Activated T-cell treated with anti-CD3 and anti-CD28 coated beads for 24 hours (primary cell): ENCODE measurements at places on chromosomes 5 and 9.

DNA sequence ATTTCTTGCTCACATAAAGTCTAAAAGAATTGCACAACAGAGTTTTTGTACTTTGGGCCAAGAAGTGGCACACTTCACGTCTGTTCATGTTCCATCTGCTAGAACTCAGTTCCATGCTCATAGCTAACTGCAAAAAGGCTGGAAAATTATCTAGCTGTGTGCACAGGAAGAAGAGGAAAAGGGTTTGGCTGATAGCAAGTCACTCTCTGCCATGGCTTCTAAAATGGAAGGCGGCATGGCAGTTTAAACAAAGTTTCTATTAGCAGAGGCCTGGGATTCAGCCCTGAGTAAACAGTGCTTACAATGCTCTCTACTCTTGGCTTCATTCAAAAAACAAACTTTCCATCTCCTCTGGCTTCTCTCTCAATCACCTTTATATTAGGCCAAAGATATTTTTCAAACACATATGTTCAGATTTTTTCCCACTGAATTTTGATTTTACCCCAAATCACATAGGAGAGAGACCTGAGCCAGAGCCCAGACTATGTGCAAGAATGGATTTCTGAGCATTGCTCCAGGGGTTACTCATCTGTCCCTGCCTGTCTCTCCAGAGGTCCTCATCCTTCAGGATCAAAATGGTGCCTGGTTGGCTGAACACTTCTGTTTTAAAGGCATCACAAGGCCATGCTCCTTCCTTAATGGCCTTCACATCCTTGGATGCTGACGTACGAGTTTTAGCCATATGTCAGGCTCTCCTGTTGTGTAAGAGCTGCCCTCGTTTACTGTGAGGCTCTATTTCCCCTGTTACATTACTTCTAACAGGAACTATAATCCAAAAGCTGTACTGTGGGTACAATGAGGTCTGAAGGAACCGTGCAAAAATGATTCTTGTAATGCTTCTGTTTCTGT is 226.6 kb downstream of the SAXO1 start:
- DNase-seq = no peak

DNA sequence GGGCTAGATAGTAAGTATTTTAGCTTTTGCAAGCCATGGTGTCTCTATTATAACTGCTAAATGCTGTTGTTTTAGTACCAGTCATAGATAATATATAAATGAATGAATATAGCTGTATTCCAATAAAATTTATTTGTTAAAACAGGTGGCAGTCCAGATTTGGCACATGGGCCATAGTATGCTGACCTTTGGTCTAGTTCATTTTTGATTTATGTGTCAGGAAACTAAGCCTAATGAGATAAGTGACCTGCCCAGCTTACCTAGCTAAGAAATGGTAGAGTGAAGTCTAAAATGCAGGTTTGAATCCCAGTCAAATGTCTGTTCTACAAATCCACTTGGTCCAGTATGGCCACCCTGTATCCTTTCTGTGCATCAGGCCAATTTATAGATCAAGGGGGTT is 139.3 kb downstream of the ALDH1A1 start:
- DNase-seq = no peak

DNA sequence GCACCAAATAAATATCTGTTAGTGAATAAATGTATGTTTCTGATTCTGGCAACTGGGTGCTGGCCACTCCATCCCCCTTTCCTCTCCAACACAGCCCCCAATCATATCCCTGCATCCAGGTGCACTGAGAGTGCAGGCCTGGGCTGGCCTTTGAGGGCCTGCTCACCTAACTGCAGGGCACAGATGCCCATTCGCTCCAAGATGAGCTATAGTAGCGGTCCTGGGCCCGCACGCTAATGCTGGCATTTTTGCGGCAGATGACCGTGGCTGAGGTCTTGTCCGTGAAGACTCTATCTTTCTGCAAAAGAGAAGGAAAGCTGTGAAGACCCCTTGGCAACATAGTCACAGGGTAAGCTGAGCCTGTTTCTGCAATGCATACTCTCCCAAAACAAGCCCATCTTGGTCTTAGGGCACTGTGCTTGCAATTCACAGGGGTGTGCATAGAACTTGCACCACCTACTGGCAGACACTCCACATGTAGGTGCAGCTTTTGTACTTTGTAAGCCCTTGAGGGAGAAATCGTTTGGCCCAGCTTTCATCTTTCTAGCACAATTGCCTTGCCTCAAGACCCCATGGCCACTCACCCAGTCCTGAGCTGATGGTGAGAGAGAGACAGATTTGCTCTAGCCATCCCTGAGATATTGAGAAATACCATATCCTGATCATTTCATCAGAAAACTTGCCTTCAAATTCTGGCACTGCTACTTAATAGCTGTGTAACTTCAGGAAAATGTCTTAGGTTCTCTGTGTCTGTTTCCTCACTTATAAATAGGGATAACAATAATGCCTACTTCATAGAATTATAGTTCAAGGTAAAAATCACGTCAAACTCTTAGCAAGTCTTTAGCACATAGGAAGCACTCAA is 13.5 kb downstream of the IL12B start:
- peak; percentile 33 for DNase-seq

DNA sequence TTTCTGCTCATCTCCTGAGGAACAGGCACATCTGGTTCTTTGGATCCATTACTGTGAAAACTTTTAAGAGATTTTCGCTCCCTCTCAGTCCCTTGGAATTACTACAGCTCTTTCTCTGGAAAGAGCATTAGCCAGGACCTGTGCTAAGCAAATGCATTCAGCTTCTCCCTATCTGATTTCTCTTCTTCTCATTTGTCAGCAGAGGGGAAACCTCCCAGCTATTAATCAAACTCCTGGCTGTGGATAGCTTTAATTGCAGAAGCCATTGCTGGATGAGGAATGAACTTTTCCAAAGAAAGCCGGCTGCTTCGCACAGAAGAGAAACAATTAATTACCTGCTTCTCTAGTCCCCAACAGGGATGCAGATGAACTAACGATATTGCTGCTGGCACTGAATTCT is 37.9 kb downstream of the TLR4 start:
- DNase-seq = no peak

GRCh38 chr5:163565492-163565891 is 60.1 kb downstream of the MAT2B start:
- no peak for DNase-seq

DNA sequence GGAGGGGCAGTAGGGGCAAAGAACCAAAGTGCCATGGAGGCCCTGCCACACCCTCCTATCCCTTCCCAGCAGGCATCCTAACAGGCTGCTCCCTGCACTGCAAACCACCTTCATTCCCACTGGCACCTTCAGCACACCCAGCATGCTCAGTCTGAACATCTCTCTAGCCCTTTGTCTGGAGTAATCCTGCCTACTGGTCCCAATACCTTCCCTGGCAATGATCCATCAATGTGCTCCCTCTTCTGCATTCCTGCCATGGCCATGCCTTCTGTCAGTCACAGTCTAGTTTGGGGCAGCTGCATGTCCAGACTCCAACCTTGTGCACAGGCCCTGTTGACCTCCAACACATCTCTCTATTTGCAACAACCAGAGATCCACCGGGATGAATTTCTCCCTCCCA is 4.9 kb downstream of the MACROH2A1 start:
- no peak for DNase-seq

- DNase-seq = no peak
These were observed 99.9 kb upstream of the TLE4 start for GRCh38 chr9:79471580-79472543.

DNA sequence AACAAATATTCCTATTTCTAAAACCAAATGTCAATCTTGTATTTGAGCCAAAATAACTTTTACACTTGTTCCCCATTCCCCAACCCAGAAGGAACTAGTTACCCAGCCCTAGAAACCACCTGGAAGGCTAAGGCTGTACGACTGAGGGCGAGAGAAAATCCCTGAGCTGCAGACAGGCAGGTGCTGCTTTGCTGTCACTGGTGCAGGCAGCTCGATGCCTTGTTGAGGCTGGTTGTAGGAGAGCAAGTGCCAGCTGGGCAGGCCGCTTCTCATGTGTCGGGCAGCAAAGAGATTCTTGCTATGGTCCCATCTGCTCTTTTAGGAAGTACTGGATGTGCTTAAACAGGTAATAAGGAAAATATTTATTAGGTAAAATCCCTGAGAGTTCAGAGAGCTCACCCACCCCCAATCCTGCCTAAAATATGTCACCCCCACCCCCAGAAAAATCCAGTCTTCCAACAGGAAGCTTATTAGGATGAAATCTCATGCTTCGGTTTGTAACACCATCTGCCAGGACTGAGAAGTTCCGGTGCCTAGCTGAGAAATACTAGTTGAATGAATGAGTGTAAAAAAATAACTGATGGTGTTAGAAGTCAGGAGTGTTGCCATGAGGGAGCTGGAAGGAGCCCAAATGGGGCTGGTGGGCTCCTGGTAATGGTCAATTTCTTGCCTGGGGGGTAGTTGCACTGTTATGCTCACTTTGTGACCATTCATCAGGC is 91.1 kb upstream of the DMRT1 start:
- DNase-seq = no peak

GRCh38 chr9:124332361-124333202 is 74.8 kb downstream of the NEK6 start:
- no peak for DNase-seq

DNA sequence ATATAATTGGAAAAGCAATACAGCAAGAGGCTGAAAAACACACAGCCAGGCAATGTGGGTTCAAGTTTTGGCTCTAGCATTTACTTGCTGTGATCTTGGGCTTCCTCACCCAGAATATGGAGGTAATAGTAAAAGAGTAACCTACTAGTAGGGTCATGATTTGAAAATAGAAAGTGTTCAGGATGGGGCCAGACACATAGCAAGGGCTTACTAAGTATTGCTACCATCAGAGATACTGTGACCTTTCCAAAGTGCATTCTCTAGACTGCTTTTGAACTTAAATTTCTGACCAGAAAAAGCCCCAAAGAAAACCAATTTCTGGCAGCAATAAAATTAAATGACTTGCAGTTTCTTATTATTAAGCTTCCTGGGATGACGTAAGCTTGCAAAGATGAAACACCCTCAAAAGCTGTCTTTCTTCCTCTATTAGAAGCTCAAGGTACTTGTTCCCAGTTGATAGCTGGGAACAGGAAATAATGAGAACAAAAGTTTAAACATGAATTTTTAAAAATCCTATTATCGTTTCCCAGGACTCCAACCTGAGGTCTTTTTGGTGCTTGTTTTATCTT is 20.3 kb downstream of the SLC45A2 start:
- no peak for DNase-seq

- no peak for DNase-seq
These were observed 9.3 kb upstream of the ZCCHC9 start for GRCh38 chr5:81292130-81292529.

DNA sequence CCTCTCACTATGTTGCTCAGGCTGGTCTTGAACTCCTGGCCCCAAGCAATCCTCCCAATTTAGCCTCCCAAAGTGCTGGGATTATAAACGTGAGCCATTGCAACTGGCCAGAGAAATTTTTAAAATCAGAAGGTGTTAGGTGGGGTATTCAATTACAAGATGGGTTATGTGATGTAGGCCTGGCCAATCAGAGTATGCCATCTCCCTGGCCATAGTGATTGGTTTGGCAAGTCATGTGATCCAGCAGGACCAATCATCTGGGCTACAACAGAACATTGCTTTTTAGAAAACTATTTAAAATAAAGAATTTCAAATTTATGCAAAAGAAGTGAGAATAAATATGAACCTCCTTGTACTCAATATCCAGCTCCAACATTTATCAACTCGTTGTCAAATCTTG is 22.4 kb downstream of the NMRK1 start:
- no peak for DNase-seq

DNA sequence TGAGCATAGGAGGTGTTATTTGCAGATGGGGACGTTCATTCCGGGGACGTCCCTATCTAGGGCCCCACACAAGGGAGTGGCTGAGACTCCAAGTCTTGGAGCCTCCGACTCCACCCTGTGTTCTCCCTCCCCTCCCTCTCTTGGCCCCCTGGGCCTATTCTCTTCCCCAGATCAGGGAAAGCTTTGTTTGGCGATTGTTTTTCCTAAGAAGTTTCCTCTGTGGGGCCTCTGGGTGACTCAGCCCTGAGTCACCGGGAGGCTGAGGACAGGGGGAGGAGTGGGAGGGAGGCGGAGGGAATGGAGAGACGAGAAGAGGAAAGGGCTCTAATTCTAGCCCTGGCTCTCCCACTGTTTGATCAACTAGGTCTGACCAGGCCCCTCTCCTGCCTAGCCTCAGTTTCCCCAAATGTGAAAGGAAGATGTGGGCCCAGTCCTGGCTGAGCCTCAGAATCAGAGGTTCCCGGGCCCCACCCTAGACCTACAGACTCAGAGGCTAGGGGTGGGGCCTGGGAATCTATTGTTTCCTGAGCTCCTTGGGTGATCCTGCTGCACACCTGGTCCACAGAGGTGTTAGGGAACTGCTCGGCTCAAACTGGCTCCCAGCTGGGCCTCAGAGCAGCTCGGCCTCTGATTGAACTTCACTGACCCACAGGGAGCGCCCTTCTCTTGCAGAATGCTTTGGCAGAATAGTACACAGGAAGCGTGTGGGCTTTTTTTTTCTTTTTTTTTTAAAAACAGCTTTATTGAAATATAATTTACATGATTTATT is 19.2 kb downstream of the GSN start:
- DNase-seq = no peak

DNA sequence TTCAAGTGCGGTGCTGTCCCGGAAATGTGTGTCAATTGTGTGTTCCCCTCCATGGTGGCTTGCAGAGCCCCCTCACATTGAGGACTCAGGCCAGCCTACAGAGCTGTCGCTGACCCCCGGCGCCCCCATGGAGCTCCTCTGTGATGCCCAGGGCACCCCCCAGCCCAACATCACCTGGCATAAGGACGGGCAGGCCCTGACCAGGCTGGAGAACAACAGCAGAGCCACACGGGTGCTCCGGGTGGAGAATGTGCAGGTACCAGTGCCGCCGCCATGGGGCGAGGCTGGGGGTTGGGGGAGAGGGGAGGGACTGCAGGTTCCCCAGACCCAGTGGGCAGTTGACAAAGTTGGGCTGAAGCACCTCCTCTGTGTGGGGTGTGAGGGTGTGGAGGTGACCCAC is 50.4 kb upstream of the ASS1 start:
- no peak for DNase-seq

- DNase-seq = no peak
These were observed 86.5 kb downstream of the EGFLAM start for GRCh38 chr5:38344891-38345290.

GRCh38 chr5:76960004-76960625 is 7.3 kb downstream of the CRHBP start:
- DNase-seq = no peak

GRCh38 chr5:22892441-22892840 is 39.3 kb upstream of the CDH12 start:
- no peak for DNase-seq

- DNase-seq = no peak
These were observed 14.8 kb downstream of the ETF1 start for GRCh38 chr5:138528208-138528607.

DNA sequence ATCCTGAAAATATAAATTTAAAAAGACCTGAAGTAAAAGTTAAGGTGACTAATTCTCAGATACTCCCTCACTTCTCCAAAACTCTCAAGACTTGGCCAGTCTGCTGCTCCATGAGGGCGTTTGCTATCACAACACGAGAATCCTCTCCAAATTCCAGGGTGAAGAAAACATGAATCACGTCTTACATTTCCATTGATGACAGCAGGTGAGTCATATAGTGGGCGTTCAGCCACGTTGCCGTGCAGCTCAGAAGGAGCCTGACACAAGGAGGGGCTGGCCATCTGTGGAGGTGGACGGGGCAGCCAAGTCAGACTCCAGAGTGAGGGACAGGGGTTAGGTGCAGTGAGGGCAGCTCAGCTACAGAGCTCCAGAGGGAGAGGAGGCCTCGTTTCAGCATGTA is 555.1 kb upstream of the ADAMTS16 start:
- no peak for DNase-seq

GRCh38 chr5:94471521-94471920 is 146.9 kb downstream of the KIAA0825 start:
- no peak for DNase-seq

- DNase-seq = no peak
These were observed 89.3 kb downstream of the STARD4 start for GRCh38 chr5:111422747-111423720.
